Amniotic stem cell (primary cell): ENCODE measurements at places on chromosomes 5 and 9.

DNA sequence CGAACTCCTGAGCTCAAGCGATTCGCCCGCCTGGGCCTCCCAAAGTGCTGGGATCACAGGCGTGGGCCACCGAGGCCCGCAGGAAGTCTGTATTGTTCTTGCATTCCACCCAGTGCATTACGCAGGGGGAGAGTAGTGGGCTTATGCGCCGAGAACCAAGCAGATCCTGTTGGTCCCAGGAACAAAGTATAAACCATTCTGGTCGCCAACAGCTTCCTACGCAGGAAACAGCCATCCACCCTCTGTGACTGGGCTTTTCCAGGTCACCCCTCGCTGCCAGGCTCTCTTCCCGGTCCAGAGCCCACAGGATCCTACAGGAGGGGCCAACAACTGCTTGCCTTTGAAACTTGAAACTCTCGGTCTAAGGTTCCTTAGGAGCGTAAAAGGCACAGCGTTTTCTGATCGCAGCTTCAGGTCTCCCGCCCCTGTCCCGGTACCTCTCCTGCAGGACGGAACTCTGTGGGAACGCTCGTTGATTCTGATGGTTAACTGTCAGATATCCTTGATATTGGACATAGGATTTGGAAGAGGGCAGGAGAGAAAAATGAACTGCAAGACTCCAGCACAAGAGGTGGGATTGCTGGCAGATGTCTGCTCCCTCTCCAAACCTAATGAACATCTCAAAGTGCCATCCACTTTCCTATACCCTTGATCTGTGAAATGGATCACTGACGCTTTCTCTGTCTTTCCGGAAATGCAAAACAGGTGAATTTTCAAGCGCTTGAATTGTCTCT, 4.2 kb upstream of the ANXA2R start:
- DNase-seq, result no peak

DNA sequence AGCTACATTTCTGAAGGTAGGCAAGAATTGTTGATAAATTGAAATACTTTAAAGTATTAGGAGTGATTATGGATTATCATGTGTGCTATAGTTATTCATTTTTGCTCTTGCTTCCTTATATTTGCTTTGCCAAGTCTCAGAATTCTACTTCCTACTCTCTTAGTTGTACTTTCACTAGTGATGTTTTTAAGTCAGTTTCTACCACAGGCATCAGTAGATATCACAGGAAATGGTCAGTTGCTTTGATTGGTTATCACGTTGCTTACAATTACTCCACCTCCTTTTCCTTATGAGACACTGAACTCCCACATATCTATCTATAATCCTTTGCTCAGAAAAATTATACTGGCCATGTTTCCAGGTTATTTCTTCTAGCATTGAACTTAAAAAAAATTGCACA, 472.8 kb downstream of the DMRTA1 start:
- DNase-seq, result no peak

- no peak for DNase-seq
Observed at GRCh38 chr5:158660726-158661125, 439.0 kb downstream of the EBF1 start.

DNA sequence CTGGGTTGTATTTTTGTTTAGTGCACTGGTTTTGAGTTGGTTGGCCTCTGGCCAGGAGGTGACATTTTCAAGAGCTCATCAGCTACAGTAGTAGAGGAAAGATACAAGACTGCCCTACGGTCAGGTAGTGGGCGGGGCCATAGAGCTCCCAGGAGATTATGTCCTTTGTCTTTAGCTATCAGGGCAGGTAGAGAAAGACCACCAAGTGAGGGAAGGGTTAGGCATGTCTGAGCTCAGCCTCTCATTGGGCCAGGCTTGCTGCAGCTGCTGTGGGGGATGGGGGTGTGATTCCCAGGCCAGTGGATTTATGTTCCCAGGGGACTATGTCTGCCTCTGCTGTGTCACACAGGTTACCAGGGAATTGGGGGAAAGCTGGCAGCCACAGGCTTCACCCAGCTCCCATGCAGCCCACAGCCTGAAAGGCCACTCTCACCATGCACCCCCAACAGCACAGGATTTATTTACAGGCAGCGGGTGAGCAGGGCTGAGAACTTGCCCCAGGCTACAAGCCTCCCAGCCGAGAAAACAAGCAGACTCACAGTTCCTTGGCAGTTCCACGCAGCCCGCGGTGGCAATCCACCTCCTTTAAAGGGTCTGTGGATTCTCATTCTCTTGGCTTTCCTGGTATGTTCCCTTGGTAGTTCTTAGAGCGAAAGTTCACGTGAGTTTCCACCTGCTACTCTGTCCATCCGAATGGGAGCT, 37.5 kb upstream of the BOD1 start:
- DNase-seq, result no peak

DNA sequence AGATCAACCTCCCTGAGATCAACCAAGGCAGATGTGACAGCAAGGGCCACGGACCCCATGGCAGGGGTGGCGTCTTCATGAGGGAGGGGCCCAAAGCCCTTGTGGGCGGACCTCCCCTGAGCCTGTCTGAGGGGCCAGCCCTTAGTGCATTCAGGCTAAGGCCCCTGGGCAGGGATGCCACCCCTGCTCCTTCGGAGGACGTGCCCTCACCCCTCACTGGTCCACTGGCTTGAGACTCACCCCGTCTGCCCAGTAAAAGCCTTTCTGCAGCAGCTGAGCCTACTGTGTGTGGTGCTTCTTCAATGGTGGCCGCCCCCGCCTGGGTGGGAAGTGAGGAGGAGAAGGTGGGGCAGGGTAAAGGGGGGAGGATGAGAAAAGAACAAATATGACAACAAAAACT, 8.3 kb downstream of the GPX3 start:
- DNase-seq, result no peak

- no peak for DNase-seq
Observed at GRCh38 chr5:11069041-11069440, 308.0 kb upstream of the DAP start.

DNA sequence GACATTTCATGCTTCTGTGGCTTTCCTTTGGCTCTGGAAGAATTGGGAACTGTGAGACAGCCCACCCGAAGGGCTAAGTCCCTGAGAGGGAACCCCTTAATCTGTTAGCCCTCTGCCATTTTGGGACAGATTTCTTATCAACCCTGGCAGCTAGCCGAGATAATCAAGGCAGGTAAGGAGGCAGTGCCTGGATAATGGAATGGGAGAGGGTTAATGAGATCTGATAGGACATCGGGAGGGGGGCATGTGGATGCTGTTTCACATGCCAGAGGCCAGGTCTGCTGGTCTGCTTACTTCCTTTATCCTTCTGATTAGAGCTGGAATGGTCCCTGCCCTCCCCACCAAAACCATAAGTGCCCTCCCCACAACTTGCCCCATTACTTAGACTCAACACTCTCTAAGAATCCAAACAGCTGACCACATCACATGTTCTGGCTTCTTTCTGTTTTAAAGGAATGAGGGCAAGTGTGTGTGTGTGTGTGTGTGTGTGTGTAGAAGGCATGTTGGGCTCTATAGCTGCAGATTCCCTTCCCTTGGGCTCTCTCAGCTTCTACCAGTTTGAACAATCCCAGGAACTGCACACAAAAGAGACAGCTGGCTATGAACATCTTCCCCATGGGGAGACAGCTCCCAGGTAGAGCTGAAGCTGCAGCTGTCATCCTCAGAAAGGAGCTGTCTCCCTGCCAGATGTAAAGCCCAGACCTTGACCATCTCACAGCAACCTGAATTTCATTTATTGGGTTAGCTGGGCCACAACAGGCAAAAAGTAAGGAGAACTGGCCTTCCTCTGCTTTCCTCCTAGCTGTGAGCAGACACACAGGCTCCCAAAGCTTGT, 221.3 kb downstream of the PIK3R1 start:
- DNase-seq, result no peak

GRCh38 chr9:33133186-33133585, 34.0 kb downstream of the B4GALT1 start:
- DNase-seq, result no peak

GRCh38 chr5:11854936-11855335, 49.3 kb downstream of the CTNND2 start:
- DNase-seq, result no peak

DNA sequence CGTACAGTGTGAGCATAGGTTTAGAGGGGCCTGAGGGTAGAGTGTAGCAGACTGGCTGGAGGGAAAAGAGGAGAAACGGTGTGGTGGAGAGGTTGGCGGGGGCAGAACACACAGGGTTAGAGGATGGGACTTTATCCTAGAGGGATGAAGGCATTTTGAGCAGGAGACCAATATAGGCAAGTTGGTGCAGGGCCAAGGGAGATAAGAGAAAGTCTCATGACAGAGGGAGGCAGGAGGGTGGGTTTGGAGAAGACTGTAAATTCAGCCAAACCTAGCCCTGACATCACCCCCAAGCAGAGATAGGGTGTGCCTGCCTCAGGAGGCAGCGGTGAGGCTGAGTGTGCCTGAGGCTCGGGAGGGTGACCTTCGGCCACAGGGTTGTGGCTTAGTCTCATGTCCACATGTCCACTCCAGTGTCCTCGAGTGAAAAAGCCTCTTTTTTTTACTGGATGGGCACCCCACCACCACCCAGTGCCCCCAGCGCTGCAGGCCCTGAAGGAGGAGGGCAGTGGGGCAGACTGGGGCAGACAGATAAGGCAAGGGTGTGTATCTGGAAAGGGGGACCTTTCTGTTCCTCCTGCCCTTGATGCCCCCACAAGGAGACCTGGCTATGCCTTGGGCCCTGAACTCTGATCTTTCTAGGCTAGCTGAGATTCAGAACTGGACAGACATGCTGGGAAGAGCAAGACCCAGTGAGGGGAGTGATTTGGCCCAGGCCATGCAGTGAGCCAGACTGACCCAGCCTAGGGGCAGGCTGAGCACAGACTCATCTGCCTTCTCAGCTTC, 108.7 kb downstream of the RGS3 start:
- DNase-seq, result no peak

- DNase-seq, result no peak
Observed at GRCh38 chr5:173331956-173332479, 3.8 kb upstream of the STC2 start.

- DNase-seq, result no peak
Observed at GRCh38 chr5:143660625-143661024, 151.3 kb upstream of the HMHB1 start.

DNA sequence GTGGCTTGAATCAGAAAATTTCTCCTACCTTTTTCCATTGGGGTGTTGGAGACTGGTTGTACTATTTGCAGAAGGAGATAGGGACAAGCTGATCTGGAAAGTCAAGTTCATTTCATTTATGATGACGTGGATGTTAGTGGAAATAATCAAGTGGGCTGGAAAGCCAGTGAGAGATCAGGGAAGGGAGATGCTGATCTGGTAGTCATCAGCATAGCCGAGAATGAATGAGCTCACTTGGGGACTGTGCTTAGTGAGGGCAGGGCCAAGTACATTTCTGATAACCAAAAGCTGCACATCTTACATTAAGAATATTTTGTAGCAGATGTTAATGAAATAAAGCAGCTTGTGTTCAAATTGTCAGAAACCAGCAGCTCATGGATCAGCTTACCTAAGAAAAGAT, 12.1 kb downstream of the MAN2A1 start:
- DNase-seq, result no peak

GRCh38 chr5:6446626-6447309, 1.9 kb upstream of the UBE2QL1 start:
- DNase-seq, result no peak

DNA sequence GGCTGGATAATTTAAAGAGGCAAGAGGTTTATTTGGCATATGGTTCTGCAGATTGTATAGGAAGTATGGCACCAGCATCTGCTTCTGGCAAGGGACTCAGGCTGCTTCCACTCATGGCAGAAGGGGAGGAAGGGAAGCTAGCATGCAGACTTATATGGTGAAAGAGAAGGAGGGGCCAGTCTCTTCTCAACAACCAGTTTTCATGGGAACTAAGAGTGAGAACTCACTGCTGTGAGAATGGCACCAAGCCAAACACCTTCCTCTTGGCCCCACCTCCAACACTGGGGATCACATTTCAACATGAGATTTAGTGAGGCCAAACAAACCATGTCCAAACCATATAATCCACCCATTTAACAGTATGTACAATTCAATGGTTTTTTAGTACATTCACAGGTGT, 113.3 kb upstream of the SHB start:
- no peak for DNase-seq

GRCh38 chr5:139263536-139263935, 30.0 kb upstream of the MATR3 start:
- no peak for DNase-seq
